ENCODE measurements at places on chromosomes 16 and 17.

DNA sequence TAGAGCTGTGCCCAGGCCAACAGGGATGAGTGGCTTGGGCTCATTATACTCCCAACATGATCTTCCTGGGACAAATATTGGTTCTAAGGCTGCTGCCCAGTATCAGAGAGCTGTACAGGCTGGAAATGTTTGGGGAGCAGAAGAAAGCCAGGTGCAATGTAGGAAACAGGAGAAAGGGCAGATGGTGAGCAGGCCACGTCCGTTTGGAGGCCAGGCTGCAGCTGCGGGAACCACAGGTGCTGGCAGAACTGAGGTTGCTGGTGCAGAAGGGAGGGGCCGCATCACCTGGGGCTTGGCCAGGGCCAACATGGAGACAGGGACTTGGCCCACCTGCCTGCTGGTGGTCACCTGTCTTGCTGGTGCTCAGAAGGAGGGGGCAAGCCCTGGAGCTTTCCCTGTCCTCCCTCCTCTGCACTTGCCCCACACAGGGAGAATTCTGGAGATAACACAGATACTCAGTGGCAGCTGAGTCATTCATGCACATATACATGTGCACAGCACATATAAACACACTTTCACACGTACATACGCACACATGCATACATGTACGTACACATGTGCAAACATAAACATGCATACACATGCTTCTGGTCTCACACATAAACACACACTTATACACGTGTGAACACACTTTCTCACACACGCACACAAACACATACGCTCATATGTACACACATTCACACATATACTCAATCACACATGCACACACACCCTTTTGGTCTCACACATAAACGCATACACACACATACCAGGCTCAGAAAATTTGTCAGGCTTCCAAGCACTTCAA, 67.7 kb downstream of the WSCD1 start:
- no peak for DNase-seq

- no peak for DNase-seq
Measured at GRCh38 chr16:47375423-47375822, 85.4 kb downstream of the ITFG1 start.

GRCh38 chr17:4939546-4939795, 375 bp downstream of the SLC25A11 start:
- no peak for DNase-seq

- DNase-seq: no peak
Measured at GRCh38 chr16:74738113-74738541, 36.5 kb downstream of the FA2H start.

DNA sequence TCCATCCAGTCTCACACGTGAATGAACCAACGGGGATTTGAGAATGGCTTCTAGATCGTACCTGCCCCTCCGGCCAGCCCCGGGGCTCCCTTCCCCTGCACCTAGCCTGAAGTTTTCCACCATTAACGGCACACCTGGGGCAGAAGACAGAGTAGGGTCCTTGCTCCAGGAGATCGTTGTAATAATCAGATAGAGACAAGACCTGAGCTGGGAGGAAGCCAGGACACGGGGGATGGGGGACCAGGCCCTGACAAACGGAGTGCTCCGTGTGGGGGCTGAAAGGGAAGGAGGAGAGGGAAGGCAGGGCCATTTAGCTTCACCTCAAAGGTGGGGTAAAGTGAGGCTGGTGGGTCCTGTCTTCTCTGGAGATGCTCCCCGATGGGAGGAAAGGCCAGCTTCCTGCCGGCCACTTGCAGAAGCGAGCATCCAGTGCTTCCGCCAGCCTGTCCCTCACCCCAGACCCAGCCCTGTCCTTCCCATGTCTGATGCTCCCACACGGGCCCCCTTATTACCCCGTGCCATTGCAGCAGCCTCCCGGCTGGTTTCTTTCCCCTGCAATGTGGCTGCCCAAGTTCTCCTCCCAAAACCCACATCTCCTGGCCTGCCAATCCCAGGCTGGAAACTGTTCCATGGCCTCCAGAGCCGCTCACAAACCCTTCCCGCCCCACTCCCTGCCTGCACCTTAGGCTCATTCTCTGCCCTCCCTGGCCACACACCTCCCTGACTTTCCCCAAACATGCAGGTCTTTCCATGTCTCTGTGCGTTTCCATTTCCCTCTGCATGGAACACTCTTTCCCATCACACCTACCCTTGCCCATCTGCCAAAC, 79.3 kb downstream of the MRC2 start:
- DNase-seq: no peak

DNA sequence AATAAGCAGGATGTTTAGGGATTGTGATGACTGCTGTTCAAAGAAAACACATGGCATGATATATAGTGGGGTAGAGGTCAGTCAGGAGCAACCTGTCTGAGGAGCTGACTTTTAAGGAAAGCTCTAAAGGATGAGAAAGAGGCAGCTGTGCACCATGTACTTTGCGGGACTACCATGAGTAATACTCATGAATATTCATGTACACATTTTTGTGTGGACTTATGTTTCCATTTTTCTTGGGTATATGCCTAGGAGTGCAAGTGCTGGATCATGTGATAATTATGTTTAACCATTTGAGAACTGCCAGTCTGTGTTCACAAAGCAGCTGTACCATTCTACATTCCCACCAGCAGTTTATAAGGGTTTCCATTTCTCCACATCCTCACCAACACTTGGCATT, 35.8 kb downstream of the BEAN1 start:
- no peak for DNase-seq
